ENCODE measurements at places on chromosomes 12 and 14. TPM values are rescaled to one million over a fixed set of nuclear protein-coding genes. Genes with fewer than 3 reads are reported as not detected.

ZDHHC22 gene
- not detected for total RNA-seq

C12orf42 gene
- total RNA-seq, result not detected

HOXC6 gene
- total RNA-seq, result 0.21 TPM

CNPY2 gene
- total RNA-seq, result 66.6 TPM

CCDC60 gene
- total RNA-seq, result 1.3 TPM

ANKLE2 gene
- 67.3 TPM for total RNA-seq

PAPLN gene
- total RNA-seq, result 12.6 TPM

FAM186B gene
- total RNA-seq, result 1.1 TPM

LTB4R gene
- total RNA-seq, result 47.9 TPM

ANO4 gene
- total RNA-seq, result 0.09 TPM

M6PR gene
- 98.2 TPM for total RNA-seq

SLC2A3 gene
- 4.3 TPM for total RNA-seq

SDR9C7 gene
- 13.6 TPM for total RNA-seq

SMCO2 gene
- 1.4 TPM for total RNA-seq

RNU4-1 gene
- under 0.01 TPM for total RNA-seq

TMTC2 gene
- 18.3 TPM for total RNA-seq

CCDC196 gene
- total RNA-seq, result not detected

GSC gene
- not detected for total RNA-seq

OR4K5 gene
- total RNA-seq, result not detected

CCDC38 gene
- 0.23 TPM for total RNA-seq

CYP27B1 gene
- 1.7 TPM for total RNA-seq

TOMM20L gene
- not detected for total RNA-seq

PIWIL1 gene
- total RNA-seq, result not detected

LRP1-AS gene
- not detected for total RNA-seq

SLC6A12 gene
- not detected for total RNA-seq

ITGA7 gene
- total RNA-seq, result 5.2 TPM

GPRC5D gene
- total RNA-seq, result 0.95 TPM

MSRB3 gene
- total RNA-seq, result 14.1 TPM

NGB gene
- not detected for total RNA-seq

CCDC184 gene
- total RNA-seq, result 0.95 TPM

PRIMA1 gene
- total RNA-seq, result 1.0 TPM

IL22 gene
- total RNA-seq, result not detected

LAG3 gene
- not detected for total RNA-seq

SRRM4 gene
- total RNA-seq, result not detected

EIF2S3B gene
- 0.50 TPM for total RNA-seq

DIABLO gene
- 35.5 TPM for total RNA-seq

FLRT2 gene
- total RNA-seq, result 4.5 TPM

INHBE gene
- total RNA-seq, result not detected

IGF1 gene
- total RNA-seq, result 0.23 TPM

TRIM9 gene
- total RNA-seq, result 0.21 TPM

MIPOL1 gene
- 5.8 TPM for total RNA-seq

KRT77 gene
- not detected for total RNA-seq

HHIPL1 gene
- 1.3 TPM for total RNA-seq

RND1 gene
- 0.87 TPM for total RNA-seq

DLGAP5 gene
- total RNA-seq, result 4.6 TPM

RPL10L gene
- total RNA-seq, result not detected

SUPT16H gene
- total RNA-seq, result 24.8 TPM

FIGNL2 gene
- total RNA-seq, result 0.19 TPM

HOXC4 gene
- total RNA-seq, result 1.1 TPM

ACRBP gene
- total RNA-seq, result 0.35 TPM

CPNE8 gene
- total RNA-seq, result 10.5 TPM

HOXC10 gene
- 0.31 TPM for total RNA-seq

MANSC1 gene
- 45.2 TPM for total RNA-seq

TAS2R8 gene
- total RNA-seq, result not detected

HOXC5 gene
- not detected for total RNA-seq

Data from esophagus squamous epithelium (tissue), 5 donors.